ENCODE measurements at places on chromosomes 5 and 9. TPM values are rescaled to one million over a fixed set of nuclear protein-coding genes. Genes with fewer than 3 reads are reported as not detected.

IL4 gene
- not detected for total RNA-seq

HTR4 gene
- total RNA-seq, result not detected

ASPN gene
- not detected for total RNA-seq

NKD2 gene
- 0.09 TPM for total RNA-seq

PITX1 gene
- 151 TPM for total RNA-seq

Data from airway epithelial cell (primary cell).